NCI-H345 (cell line): ENCODE measurements at places on chromosomes 4 and X.
A peak's percentile ranks its signal among the peaks of the same experiment; 100 is the strongest.

DNA sequence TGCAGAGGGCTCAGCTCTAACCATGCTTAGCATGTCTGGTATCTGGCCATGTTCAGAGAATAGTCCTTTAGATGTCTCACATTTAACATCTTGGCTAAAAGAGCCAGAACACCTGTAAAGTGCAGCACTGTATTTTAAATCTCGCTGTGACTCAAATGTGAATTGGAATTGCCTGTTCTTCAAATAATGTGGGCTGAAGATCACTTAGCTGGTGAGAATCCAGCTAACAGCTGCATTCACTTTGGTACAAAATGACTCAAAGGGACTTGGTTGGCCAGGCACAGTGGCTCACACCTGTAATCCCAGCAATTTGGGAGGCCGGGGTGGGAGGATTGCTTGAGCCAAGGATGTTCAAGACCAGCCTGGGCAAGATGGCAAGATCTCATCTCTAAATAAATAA lies 63.5 kb upstream of the PLAC8 start:
- DNase-seq = no peak

GRCh38 chr4:159549098-159549518 lies 446.2 kb downstream of the RAPGEF2 start:
- DNase-seq = no peak

- peak; percentile 30 for DNase-seq
Measured at GRCh38 chr4:121370729-121371325, 10.0 kb downstream of the QRFPR start.

DNA sequence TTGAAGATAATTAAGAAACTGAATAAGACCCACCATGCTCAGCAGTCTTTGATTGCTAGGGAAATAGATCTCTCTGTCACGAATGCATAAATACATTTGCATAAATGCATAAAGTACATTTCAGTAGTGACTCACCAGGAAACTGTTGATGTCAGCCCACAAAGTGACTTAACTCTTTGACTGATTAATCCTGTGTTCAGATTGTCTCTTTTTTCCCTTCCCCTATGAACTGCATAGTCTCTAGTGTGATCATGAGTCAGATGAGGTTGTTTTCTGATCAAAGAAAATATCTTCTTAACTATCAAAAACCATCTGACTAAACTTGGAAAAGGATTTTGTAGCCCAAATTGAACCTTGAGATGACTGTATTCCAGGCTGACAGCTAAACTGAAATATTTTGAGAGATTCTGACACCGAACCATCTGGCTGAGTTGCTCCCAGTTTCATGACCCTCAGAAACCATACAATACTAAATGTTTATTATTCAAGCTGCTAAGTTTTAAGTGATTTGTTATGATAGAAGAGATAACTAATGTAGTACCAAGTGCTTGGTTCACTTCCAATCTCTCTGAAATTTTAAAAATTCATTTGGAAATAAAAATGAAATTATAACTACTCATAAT lies 1381.5 kb upstream of the AGA start:
- no peak for DNase-seq

DNA sequence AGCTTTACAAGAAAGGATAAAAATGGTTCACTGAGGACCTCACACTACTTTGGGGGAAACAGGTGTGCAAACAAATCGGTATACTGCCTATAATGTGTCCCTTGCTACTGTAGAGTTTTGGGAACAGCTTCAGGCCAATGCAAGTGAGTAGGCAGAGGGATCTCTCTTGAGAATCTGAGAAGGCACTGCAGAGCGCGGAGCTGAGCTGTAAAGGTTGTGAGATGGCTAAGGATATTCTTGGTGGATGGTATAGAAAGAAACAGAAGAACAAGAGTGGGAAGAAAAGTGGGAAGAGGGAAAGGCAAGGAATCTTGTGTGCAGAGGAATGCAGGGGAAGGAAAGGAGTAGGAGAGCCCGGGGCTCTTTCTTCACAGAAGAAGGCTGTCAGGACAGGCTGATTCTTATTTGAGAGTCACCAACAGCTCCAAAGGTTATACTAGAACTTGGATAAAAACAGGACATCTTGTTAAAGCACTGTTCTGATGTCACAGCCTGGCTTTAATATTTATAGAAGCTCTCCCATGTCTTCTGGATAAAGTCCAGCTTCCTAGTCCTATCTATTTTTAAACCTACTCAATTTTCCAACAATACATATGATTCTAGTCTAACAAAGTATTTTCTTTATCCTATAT lies 985.6 kb upstream of the HS3ST1 start:
- no peak for DNase-seq

GRCh38 chr4:15964159-15964558 lies 1.2 kb upstream of the FGFBP2 start:
- no peak for DNase-seq

DNA sequence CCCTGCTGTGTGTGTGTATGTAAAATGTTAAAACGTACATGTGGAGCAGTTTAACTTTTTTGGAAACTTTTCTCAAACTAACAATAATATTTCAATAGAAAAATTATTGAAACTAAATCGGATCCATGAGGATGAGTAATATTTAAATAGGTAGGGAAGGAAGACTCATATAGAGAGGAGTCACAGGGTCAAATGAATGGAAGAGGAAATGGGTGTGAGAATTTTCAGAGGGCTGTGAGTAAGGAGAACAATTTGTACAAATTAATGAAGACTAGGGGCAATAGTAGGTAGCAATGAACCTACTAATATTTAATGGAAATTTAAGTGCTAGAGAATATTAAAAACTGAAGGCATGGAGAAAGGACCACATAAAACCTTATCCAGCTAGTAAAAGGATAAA lies 290.7 kb upstream of the PCDH18 start:
- DNase-seq = no peak

DNA sequence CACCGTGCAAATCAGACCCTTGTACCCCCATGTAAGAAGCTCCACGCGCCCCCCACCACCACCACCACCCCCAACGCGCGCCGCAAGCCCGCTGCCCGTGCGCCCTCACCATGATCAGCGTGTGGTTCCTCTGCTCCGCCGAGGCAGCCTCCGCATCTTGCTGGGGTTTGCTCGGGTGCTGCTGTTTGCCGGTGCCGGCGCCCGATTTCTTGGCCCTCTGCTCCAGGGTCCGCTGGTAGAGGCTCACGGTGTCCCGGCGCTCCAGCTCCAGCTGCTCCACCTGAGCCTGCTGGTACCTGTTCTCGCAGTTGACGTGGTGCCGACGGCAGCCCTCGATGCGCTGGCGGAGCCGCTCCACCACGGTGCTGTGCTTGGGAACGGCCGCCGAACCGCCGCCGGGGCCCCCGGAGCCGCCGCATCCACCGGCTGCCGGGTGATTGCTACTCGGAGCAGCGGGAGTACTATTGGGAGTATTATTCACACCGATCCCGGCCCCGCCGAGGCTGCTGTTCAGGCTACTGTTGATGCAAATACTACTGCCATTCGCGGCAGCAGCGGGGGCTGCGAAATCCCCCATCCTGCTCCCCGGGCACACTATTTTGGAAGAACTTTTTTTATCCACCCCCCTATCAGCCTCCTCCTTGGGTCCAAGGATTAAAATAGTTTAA lies 1.1 kb downstream of the MAML3 start:
- DNase-seq = peak; percentile 20

DNA sequence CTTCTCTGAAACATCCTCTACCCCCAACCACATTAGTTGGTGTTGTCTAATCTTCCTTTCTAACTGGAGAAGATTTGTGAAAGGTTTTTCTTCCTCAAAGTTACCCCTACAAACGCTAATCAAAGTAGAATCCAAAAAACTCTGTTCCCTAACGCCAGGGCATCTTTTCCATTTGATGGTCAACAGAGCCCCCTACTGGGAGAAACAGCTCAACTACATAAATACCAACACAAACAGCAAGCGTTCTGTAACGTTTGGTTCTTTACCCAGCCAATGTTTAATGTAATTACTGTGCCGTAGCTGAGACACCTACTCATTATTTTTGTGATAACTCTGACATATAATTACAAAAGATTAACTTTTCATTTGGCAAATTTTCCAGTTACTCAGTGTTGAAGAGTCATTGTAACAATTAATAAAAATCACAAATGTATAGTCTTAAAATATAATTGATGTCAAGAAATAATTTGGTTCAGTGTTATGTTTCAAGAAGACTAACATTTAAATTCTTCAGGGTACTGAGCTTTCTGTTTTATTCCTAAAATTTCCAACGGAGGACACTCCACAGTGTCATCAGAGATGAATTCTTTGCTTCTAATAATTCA lies 94.9 kb upstream of the TBC1D9 start:
- peak; percentile 52 for DNase-seq
